ENCODE measurements at places on chromosomes 5 and 9.

- peak; percentile 9 for DNase-seq
Observed at GRCh38 chr5:80109646-80110478, 74.7 kb downstream of the THBS4 start.

GRCh38 chr5:180619563-180619915, 28.2 kb upstream of the SCGB3A1 start:
- no peak for DNase-seq

- DNase-seq = no peak
Observed at GRCh38 chr9:38408719-38409118, 15.5 kb downstream of the IGFBPL1 start.

DNA sequence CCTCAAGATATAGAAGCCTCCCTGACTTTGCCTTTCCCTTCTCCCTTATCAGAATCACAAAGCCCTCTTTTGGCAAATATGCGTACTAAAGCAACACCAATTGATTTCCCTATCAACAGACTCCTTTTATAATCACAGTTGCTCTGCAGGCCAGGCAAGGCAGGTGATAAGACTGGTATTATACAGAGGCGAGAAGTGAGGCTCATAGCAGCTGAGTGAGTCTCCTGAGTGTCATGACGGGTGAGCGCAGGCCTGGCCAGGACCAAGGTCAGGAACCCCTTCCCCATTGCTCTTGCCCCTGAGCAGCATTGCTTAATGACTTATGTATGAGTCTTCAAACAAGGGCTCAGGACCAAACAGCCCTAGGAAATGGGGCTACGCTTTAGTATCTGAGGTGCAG, 70.8 kb downstream of the FBXO38 start:
- DNase-seq = no peak

GRCh38 chr9:23556459-23556858, 269.6 kb downstream of the ELAVL2 start:
- no peak for DNase-seq

- no peak for DNase-seq
Observed at GRCh38 chr5:175113947-175114346, 330.0 kb downstream of the DRD1 start.

DNA sequence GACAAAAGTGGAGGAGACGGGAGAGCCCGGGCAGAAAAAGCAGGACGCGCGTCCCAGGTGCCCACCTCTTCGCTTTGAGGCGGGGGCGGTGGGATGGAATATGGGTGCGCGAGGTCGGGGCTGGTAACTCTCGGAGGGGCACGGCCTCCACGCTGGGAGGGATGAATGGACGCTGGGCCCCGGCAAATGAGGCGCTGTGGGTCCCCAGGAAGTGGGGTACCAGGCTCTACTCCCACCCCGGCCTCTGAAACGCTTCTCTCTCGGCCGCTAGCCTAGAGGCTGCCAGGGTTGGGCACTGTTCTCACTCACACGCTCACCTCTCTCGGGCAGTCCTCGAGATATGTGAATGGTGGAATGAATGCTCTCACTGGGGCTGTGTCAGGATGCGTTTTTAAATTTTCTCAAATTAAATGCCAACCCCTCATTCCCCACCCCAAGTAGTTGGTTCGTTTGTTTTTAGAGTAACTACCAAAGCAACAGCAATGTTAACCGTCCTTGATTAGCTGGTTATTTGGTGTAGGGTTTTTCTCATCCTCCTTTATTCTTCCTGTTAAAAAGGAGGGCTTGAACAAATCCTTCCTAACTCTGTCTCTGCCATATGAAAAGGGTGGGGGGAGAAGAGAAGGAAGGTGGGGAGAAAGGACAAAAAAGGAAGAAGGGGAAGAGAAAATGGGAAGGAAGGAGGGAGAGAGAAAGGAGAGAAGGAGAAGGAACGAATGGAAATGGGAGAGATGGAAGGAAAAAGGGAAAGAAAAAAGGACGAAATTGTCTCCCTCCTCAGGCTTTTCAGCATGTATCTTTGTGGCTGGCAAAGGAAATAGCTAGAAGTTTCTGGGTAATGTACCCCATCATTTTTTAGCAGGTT, 1.3 kb upstream of the EBF1 start:
- no peak for DNase-seq

- no peak for DNase-seq
Observed at GRCh38 chr9:123998970-123999621, 12.5 kb upstream of the LHX2 start.

DNA sequence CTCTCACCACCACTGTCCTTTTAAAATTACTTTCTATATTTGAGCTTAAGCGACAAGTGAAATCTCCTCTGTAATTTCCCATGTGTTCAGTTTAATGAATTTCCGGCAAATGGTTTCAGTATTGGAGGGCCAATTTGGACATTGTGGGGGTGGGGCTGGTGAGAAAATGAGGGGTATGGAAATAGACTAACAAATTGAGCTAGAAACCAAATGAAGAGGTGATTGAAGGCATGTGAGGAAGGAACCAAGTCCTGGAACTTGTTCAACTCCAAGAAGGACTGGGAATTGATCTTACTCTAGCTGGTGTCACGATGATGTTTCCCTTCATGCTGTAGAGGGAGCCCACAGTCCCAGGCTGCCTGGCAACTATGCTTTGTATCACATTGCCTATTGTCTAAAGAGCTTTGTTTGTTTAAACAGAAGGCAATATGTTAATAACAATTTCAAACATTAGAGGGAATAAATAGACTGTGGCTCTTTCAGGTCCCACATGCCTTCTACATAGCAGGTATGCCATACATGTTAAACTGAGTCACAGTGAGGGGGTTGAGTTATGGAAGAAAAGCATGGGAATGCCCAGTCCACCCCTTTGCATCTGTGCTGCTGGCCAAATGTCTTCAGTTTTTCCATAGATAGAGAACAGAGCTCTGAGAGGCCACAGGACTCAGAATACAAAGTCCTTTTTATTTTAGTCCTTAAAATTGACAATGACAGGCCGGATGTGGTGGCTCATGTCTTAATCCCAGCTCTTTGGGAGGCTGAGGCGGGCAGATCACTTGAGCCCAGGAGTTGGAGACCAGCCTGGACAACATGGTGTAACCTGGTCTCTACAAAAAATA, 25.0 kb upstream of the MATR3 start:
- peak; percentile 14 for DNase-seq

- DNase-seq = no peak
Observed at GRCh38 chr5:100832252-100833230, 70.5 kb downstream of the ST8SIA4 start.

DNA sequence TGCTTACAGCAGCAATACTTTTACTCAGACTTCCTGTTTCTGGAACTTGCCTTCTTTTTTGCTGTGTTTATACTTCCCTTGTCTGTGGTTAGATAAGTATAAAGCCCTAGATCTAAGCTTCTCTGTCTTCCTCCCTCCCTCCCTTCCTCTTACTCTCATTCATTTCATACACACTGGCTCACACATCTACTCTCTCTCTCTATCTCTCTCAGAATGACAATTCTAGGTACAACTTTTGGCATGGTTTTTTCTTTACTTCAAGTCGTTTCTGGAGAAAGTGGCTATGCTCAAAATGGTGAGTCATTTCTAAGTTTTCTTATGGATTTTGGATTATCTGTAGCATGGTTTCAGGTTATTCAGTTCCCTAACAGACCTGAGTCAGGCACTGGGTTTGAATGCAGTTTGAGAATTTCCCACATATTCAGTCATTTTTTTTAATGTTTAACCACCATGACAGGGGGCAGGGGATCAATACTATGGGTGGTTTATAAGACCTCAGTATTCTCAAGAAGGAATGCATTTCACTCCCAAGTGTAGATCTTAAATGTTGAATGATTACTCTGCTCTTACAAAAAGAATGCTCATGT, at the start of gene IL7R:
Gene IL7R (plus strand): TSS at position 127 of the 587 bp plus-strand sequence. CDS start 87 bp downstream, at position 214.
- no peak for DNase-seq

DNA sequence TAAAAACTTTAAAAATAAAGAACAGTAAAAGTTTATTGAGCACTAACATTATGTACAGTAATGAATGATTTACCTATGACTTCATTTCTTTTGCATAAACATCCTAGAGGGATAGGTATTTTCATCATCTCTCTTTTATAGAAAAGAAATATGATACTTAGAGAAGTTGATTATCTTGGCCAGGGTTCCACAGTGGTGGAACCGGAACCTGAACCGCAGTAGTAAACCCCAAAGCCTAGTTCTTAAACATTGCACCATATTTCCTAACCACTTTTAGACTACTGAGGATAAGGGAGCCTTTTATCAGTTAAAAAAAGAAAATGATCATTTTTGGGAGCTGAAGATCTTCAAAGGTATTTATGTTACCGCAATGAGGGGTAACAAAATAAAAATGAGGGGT, 205.7 kb upstream of the SGCD start:
- no peak for DNase-seq

DNA sequence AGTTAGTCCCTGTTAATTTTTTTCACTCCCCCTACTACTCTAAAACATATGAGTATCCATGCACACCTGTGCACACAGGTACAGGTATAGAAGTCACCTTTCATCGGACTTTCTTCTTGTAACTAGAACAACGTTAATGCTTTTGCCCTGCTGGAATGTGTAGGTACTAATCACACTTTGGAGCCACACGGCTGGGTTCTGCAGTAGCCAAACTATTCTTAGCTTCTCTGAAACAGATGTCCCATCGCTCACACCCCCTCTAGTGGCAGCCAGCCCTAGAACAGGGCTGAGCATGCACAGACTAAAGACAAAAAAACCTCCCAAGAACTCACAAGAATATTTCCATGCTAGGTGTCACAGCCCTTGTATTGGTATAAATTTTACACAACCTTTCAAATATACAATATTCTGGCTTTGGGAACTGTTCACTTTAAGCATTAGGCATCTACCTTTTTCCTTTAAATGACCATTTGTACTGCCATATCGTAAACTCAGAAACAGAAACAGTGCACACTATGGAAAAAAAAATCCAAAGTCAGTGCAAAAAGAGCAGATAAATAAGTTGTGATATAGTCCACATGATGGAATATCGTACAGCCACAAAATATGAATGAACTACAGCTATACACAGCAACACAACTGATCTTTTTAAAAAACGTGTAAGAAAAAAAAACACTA, 64.0 kb downstream of the RETREG1 start:
- peak; percentile 47 for DNase-seq

GRCh38 chr9:124659099-124659659, 111.9 kb downstream of the NR6A1 start:
- DNase-seq = no peak

GRCh38 chr5:16944816-16945562, 8.9 kb upstream of the MYO10 start:
- DNase-seq = no peak

DNA sequence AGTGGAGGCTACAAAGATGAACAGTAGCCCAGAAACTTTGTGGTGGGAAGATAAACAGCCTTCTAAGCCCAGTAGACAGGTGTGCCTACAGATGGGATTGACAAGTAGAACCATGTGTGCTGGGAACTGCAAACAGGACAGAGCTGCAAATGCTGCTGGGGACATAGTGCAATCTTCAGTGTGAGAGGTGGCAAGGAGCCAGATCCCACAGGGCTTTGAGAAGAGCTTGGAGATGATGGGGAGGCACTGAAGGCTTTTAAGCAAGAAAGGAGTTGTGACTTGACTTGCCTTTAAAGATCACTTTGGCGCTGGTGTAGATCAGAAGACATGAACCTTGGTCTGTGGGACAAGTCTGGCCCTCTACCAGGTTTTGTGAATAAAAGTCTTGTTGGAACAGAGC, 675.2 kb downstream of the ACTL7B start:
- DNase-seq = peak; percentile 30

- DNase-seq = no peak
Observed at GRCh38 chr5:132498152-132498551, 7.6 kb upstream of the IRF1 start.

DNA sequence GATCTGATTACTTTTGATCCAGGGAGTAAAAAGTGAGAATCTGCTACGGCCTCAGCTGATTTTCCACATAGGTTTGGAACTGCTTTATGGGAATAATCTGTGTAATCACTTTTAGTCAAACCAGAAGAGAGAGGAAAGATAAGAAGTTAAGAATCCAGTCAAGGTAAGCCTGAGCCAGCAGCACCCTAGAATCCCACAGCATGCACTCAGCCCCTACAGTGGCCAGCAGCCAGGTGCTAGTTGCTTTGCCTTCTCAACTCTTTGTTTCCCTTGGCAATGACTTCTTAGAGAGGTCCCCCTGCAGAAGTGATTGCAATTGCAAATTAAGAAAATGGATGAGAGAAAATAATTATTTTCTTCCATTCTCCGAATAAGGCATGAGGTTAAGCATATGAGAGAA, 59.7 kb upstream of the TMED7 start:
- no peak for DNase-seq

DNA sequence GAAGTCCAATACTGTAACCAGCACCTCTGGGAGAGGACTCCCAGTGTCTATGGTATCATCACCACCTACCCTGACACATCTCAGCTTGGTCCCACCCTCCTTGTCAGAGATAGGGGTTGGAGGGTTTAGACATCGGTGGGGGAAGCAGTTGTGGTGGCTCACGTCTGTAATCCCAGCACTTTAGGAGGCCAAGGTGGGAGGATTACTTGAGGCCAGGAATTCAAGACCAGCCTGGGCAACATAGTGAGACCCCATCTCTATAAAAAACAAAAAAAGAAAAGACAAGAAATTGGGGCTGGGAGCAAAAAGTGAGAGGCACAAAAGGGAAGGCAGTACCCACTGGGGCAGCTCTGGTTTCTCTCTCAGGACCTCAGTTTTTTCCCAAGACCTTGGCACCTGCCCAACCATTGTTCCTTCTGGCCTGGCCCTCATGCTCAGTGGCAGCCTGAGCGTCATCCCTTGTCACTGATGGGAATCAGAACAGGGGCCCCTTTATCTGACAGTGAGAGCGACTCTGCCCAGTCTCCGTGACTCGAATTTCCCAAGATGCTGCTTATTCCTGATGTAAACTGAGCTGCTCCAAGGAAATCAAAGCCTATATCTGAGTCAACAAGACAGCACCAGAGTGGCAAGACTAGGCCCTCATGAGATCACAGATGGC, 80.5 kb upstream of the HSPA9 start:
- DNase-seq = no peak

GRCh38 chr5:32465076-32465475, 20.5 kb upstream of the ZFR start:
- no peak for DNase-seq

GRCh38 chr5:56161927-56162326, 71.2 kb downstream of the ANKRD55 start:
- DNase-seq = no peak

DNA sequence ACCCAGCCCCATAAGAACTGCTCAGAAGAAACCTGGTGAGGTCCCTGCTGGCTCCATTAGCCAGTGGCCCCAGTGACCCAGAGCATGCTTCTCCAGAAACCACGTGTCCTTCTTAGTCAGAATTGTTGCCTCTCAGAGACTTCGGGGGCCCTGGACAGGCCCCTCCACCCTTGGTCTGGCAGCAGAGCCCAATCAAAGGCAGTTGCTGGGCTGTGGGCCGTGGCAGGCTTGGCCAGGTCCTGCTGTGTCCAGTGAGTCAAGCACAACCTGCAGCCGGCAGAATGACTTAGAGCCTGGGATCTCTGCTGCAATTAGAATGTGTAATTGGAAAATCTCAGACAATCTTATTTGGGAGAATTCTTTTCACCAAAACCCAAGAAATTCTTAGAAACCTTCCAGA, 502.0 kb upstream of the KLF4 start:
- DNase-seq = no peak

DNA sequence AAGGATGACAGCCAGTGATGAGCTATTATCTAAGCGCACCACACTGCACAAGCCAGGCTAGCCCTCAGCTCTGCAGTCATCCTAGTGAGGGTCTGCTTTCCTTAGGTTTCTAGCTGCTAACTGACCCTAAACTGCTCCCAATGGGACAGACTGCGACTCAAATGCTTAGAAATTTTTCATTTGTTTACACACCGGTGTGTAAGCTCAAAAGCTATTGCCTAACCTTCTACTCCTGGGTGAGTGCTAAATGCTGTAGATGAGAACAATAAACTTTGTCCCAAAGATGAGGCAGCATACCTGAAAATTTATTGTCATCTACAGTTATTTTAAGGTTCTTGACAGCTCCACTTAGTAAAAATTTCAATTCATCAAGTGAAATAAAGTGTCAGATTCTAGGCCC, 311.4 kb downstream of the TMEM167A start:
- DNase-seq = no peak
